ENCODE measurements at places on chromosomes 3 and 15. TPM values are rescaled to one million over a fixed set of nuclear protein-coding genes. Genes with fewer than 3 reads are reported as not detected.

SI gene
- total RNA-seq: not detected

SCAANT1 gene
- not detected for total RNA-seq

GP9 gene
- total RNA-seq: not detected

ASB14 gene
- total RNA-seq: not detected

LSAMP gene
- 0.10 TPM for total RNA-seq

UQCRC1 gene
- total RNA-seq: 171 TPM

ZNF80 gene
- total RNA-seq: not detected

ZNF639 gene
- 23.8 TPM for total RNA-seq

All from A549 treated with DMSO at 1 μM for 4 hours (cell line).